ENCODE measurements at places on chromosomes 3 and 15.
A peak's percentile ranks its signal among the peaks of the same experiment; 100 is the strongest.

GRCh38 chr3:46667061-46667621 lies 26.3 kb downstream of the ALS2CL start:
- no peak for DNase-seq

DNA sequence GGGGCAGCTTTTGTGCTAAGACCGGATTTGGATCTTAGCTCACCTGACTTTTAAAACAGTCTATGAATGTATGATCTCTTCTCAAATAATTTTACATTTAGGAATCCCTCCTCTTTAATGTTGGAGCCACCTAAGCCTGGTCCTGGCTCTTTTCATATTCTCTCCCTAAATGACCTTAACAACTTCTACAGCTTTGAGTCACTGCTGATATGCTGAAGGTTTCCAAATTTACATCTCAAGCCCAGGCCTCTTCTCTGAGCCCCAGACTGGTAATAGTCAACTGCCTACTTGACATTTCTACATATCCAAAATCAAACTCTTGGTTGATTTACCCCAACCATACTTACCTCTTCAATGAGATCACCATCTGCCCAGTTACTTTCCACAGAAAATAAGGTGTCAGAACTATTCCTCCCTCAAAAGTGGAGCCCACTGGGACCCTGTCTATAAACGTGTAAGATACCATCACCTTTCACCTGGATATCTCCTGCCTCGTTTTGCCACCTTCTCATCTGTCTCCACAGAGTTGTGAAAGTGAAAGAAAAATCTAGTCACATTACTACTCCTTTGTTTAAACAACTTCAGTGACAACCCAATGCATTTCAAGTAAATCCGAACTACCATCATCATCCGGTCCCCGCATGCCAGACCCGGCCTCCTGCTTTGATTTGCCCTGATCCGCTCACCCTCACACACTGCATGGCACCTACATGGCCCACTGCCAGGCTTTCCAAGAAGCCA lies 48.8 kb downstream of the UBP1 start:
- DNase-seq = no peak

DNA sequence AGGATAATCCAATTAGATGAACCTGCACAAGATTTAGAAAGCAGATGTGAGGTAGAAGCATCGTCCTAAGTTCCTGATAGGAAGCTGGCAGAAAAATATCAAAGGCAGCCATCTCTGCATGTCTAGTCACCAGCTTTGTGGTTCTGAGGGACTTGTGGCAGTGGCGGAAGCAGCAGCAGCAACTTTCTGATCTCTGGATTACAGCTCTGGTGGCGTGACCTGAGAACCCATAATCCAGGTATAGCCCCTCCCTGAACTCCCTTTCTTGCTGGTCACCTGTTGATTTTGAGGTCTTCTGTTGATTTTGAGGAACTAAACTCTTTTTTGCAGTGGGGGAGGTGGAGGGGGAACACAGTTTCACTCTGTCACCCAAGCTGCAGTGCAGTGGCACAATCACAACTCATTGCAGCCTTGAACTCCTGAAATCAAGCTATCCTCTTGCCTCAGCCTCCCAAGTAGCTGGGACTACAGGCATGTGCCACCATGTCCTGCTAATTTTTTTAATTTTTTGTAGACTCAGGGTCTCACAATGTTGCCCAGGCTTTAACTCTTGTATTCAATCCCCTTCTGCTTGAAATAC lies 7.9 kb downstream of the FSIP1 start:
- peak; percentile 11 for DNase-seq

GRCh38 chr15:63978511-63979261 lies 67.6 kb downstream of the DAPK2 start:
- DNase-seq = no peak

DNA sequence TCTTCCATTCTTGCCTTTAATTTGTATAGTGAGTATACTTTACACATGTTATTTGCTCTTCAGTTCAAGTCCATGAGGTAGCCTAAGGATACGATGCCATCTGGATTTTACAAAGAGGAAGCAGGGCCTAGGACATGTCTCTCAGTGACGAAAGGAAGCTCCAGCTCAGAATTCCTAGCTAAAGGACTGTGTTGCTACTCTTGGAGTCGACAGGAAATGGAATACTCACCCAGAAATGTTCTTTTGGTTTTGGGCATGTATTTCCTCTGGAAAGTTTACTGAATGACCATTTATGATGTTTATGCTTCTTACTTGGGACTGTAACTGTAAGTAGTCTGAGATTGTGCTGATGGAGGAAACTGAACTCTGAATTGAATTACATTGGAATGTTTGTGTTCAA lies 12.5 kb downstream of the OXNAD1 start:
- no peak for DNase-seq

DNA sequence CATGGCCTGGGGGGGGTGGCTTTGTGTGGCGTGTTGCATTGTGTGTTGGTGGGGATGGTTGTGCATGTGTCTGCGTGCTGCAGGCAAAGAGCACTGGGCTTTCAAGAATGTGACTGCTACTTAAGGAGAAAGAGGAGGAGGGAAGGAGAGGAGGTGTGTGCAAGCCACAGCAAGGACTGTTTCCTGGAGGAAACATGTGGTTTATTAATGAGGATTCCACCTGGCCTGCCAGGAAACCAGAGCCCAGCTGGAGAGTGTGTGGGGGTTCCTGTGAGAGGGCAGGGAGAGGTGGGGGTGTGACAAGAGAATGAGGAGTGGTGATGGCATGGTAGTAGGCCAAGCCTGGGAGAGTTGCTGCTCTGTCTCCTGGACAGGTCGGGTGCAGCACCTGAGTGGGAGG lies 258.1 kb upstream of the ROPN1 start:
- no peak for DNase-seq

DNA sequence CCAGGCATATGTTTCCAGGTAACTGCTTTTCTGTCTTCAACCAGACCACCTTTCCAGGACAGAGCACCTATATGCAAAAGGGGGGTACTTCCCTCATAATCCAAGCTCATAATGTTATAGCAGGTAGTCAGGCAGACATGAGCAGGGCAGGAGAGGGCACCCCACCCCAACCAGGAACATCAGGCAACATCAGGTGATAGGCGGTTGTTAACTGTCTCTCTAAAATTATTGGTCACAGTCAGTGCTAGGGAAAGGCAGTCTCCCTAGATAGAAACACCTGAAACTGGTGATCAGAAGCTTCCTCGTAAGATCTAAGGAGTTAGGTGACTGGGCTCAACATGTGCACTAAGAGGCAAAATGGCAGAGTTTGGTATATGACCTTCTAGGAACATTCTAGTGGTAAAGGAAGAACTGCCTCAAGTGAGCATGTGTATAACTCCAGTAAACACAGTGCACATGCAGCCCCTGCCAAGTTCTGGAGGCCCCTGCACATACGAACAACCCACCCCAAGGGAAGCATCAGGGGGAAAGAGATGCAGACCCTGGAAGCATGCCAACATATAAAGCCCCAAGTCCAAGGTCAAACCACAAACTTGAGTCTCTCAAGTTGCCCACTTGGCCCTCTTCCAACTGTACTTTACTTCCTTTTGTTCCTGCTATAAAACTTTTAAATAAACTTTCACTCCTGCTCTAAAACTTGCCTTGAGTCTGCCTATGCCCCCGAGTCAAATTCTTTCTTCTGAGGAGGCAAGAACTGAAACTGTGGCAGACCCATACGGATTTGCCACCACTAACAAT lies 270.9 kb downstream of the ULK4 start:
- no peak for DNase-seq

GRCh38 chr3:30350011-30350410 lies 256.4 kb upstream of the TGFBR2 start:
- DNase-seq = no peak

GRCh38 chr15:71187526-71187925 lies 72.3 kb downstream of the THSD4 start:
- no peak for DNase-seq

- no peak for DNase-seq
Measured at GRCh38 chr3:130669740-130670139, 76.9 kb downstream of the PIK3R4 start.
